ENCODE measurements at places on chromosomes 7 and 10. TPM values are rescaled to one million over a fixed set of nuclear protein-coding genes. Genes with fewer than 3 reads are reported as not detected.
A peak's percentile ranks its signal among the peaks of the same experiment; 100 is the strongest.

GRCh38 chr7:84368122-84368521 is 173.5 kb upstream of the SEMA3A start:
- no peak for DNase-seq

DNA sequence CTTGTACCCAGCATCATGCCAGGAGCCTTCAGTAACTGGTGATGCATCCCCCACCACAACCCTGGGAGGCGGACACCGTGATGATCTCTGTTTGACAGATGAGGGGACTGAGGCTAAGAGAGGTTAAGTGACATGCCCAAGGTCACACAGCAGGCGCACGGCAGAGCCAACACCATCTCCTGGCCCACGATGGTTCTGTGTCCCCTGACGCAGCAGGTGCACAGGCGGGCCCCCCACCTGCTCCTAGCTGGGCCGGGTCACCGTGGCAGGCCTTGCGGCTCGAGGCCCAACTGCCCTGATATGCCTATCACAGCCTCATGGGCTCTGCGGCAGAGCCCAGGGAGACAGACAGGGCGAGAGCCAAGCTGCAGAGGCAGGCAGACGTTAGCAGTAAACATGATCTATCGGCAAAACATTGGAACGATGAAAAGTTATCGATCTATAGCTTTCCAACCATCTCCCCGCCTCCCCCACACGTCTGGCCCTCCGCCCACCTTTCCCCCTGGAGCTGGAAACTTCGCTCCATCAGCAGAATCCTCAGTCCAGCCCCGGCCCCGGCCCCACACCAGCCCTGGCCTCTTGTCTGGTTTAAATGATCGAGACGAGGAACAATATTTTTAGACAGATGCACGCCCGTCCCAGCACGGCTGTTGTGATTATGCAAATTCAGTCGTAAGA is 65.9 kb downstream of the ELFN1 start:
- DNase-seq: no peak

- no peak for DNase-seq
Observed at GRCh38 chr7:46011059-46011458, 90.0 kb upstream of the IGFBP3 start.

Gene FAM131B
- 0.07 TPM for total RNA-seq

DNA sequence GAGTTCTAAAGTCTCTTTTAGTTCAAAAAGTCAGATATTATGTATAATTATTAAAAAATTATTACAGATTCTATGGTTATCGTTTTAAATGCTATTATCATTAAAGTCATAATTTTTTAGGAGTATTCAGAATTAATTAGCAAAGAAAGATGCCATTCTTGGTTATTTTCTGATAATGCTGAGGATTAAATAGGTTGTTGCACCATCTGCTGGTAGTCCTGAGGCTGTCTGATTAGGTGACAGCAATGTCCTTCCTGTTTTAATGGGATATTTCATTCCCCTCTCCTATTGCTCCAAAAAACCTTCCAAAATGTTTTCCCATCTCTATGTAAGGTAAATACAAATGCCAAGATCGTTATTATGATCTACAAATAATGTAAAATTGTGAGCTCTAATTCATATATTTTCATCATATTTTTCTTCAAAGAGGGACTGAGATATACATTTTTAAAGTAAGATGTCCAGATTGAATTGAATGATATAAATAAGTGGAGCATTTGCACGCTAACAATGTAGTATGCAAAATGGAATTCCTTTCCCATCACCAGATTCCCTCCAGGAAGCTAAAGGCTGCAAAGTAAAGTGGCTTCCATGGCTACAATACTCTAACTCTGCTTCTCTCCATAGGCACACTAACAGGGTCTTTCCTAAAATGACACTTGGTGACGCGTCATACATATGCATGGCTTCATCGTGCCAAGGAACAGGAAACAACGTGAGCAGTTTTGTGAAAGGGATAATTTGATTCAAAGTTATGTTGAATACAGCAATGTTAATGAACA is 58.8 kb upstream of the AKR1E2 start:
- DNase-seq: peak; percentile 3

- no peak for DNase-seq
Observed at GRCh38 chr7:50790381-50790780, 7.7 kb upstream of the GRB10 start.

- DNase-seq: no peak
Observed at GRCh38 chr10:15216700-15217099, 48.2 kb upstream of the NMT2 start.

GRCh38 chr10:24468281-24468751 is 255.4 kb downstream of the ARHGAP21 start:
- DNase-seq: no peak

GRCh38 chr10:72875250-72876055 is 18.1 kb upstream of the OIT3 start:
- peak; percentile 18 for DNase-seq

GRCh38 chr10:123559823-123560092 is 106.4 kb upstream of the GPR26 start:
- DNase-seq: no peak

DNA sequence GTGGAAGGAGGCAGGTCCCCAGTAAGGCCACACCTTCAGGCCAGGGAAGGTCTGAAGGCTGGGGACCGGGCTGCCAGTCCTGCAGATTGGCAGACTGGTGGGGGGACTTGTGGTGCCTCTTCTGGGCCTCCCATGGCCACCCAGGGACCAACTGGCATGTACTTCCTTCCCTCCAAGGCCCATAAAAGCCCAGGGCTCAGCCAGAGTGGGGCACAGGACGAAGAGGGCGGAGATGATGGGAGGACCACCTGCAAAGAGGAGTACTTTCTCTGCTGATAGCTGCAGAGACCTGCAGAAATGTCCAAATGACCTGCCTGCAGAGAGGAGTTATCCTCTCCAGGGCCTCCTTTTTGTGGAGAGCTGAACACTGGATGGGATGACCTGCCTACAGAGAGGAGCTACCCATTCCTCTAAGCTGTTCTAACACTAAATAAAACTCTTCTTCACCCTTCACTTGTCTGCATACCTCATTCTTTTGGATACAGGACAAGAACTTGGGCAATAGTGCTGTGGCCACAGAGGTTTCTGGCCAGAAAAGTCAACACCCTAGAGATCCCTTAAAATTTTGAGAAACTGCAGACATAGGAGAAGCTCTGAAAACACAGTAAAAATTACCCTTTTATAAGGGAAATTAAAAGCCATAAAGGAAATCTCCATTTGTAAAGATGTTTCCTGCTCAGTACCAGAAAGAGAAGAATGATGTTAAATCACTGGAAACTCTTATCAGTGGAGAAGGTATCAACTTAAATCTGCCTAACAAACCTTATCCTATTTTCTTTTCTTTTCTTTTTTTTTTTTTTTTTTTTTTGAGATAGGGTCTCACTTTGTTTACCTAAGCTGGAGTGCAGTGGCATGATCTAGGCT is 20.7 kb upstream of the PRF1 start:
- no peak for DNase-seq

- DNase-seq: no peak
Observed at GRCh38 chr10:17153321-17153720, 23.7 kb upstream of the CUBN start.

- no peak for DNase-seq
Observed at GRCh38 chr10:52774182-52774581, 1.6 kb upstream of the MBL2 start.

- no peak for DNase-seq
Observed at GRCh38 chr10:33818343-33818742, 483.9 kb upstream of the NRP1 start.

- DNase-seq: peak; percentile 41
Observed at GRCh38 chr10:3074145-3074665, 6.9 kb downstream of the PFKP start.

DNA sequence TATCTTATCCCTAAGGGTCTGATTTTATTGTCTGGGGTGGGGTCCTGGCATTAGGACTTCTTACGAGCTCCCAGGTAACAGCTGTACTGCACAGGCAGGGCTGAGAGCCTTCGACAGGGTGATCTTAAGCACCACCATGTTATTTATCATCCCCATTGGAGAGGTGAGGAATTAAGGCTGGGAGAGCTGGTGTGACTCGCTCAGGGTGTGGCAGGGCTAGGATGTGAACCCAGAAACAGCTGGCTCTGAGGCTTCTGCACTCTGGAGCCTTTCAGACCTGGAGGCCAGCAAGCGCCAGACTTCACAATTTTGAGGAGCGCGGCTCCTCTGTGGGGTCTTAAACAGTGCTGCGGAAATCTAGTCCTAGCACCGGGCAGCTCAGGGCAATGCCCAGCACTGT is 27.4 kb upstream of the NDST2 start:
- DNase-seq: no peak

DNA sequence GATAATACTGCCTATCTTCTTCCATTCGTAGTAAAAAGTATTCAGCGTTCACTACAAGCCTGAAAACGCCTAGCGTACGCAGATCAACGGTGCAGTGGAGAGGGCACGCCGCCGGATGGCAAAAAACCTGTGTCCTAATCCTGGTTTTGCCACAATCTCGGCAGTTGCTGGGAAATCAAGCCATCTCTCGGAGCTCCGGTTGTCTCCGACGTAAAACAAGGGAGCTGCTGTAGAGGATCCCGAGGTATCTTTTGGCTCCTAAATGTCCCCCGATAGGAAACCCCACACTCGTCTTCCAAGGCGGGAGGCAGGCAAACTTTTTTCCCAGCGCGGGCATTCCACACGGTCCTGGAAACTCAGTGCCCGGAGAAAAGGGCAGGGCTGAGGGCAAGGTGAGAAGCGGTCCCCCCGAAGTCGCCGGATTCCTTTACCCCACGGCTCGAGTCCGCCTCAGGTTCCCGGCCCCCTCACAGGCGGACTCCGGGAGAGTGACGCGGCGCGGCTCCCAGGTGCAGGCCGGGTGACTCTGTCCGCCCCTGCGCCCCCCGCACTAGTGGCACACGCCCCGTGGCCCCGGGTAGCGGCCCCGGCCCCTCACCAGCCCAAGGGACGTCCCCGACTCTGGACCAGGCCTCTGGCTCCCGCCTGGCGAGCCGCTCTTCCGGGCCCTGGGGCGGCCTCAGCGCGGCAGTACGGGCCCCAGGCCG is 649 bp downstream of the IDE start:
- no peak for DNase-seq

Gene TSPAN33
- 15.3 TPM for total RNA-seq
